ENCODE measurements at places on chromosomes 1 and 21.
A peak's percentile ranks its signal among the peaks of the same experiment; 100 is the strongest.

DNA sequence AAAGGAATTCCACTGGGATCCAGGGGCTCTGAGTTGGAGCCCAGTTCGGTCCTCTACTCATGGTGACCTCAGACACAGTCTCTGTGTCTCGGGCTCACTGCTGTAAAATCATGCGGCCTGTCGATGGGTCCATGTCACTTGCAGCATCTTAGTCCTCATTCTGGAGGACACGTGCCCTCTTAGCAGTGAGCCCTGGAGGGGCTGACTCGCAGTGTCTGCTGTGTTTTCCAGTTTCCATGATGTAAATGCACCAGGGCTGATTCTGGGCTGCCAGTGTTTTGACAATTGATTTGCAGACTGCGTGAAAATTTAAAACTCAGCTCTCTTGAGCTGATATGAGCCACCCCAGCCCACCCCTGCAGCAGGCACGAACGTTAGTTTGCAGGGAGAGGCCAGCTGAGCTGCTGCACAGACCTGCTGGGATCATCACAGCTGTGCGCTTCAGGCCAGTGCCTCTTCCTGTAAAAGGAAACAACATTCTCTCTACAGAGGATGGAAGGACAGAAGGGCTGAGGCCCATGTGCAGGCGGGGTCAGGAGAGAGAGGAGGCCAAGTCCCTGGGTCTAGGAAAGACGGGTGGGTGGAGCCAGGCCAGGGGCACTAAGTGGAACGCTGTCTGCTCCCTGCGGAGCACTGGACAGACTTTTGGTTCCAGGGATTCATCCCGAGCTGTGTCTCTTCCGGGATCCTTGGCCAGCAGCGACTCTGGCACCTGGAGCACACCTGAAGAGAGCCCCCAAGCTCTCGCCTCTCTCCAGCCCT is 42.6 kb downstream of the RSPH1 start:
- no peak for DNase-seq

DNA sequence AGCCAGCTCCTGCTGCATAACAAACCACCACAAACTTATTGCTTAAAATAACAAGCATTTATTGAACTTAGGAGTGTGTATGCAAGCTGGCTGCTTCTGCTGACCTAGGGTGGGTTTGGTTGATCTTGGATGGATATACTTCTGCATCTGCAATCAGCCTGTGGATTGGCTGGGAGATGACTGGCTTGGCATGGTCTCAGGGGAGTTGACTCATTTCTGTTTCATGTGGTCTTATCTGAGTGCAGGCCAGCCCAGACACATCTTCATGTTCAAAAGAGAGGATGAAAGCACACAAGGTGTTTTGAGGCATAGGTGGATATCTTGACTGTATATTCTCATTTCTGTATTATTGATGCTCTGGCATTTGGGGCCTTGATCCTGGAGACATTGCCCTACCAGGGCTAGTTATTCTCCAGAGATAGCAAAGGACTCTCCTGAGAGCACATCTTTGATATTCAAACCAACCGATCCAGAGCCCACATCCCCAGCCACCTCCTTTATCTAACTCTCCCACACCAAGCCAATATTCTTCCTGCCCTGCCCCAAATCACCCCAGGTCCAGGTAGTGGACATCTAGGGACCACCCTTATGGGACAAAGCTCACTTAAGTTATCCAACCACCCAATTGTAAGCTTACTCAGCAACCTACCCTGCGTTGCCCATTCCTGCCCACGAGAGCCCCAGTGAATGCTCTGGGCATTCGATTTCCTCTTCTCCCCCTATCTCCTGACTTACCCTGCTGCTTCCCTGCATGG is 350.8 kb downstream of the PTPRU start:
- no peak for DNase-seq

DNA sequence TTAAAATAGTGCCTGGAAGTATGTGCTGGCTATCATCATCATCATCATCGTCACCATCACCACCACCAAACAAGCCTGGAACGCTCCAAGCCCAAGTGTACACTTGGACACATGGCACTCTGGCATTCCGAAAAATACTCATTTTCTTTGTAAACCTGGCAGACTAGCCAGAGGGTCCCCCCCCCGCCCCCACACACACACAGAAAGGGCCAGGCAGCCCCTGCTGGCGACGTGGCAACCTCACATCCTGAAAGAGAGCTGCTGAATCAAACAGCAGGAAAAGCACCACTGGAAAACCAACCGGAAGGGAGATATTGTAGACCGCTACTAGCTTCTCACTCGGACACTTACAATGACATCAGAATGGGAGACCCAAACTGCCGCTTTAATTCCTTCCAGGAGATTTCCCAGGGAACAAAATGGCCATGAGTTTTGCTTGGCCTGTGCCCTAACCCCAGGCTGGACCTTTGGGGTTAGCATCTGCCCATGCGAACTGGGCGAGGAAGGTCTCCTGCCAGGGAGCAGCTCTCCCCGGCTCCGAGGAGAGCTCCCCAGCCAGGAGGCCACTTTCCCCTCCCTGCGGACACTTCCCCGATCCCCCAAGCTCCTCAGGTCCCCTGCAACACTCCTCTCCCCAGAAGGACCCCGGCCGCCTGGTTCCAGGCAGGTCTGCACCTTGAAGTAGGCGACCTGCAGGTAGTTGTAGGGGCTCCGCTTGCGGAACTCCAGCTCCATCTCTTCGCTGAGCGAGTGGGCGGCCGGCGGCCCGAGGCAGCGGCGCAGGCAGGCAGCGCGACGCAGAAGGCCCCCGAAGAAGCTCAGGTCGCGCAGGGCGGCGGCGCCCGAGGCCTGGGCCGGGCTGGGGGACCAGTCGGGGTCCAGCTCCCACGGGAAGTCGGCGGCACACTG is 742 bp downstream of the P3H1 start:
- DNase-seq = peak; percentile 87

GRCh38 chr1:28443550-28443949 is 62.3 kb upstream of the RCC1 start:
- DNase-seq = no peak

GRCh38 chr21:24895885-24896734 is 711.2 kb downstream of the MRPL39 start:
- DNase-seq = peak; percentile 19

GRCh38 chr1:1437904-1438376 is 2.5 kb downstream of the VWA1 start:
- peak; percentile 60 for DNase-seq

DNA sequence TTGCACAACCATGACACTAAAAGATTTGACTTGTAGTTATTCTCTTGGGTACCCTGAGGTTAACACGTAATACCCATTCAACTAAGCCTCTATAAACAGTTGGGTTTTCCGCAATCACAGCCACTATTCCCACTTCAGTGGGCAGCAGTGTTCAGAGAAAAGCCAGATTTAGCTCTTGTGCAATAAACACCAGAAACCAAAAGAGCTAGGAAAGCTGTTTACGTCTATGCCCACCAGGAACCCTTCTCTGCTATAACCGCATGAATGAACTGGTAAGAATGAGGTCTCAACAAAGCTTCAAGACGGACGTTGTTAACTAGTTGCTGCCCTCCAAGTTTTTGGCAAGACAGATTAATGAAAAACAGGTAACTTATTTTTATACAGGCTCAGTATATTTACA is 101.3 kb downstream of the SLC45A1 start:
- peak; percentile 21 for DNase-seq

DNA sequence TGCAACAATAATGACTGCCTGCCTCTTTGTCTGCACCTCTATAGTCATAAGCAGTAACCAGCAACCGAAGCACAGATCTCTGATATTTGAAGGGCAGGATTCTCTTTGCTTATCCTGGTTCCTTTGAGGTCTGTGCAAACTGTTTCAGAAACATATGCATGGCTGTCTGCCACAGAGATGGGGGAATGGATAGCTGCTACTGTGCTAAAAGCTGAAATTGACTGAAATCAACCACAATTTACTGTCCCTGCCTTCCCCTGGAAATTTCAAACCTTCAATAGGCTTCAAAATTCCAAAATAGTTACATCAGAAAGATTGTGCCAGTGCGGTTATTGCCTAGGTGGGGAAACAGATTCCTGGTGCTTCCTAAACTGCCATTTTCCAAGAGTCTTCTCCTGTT is 136.8 kb upstream of the GORAB start:
- DNase-seq = no peak

DNA sequence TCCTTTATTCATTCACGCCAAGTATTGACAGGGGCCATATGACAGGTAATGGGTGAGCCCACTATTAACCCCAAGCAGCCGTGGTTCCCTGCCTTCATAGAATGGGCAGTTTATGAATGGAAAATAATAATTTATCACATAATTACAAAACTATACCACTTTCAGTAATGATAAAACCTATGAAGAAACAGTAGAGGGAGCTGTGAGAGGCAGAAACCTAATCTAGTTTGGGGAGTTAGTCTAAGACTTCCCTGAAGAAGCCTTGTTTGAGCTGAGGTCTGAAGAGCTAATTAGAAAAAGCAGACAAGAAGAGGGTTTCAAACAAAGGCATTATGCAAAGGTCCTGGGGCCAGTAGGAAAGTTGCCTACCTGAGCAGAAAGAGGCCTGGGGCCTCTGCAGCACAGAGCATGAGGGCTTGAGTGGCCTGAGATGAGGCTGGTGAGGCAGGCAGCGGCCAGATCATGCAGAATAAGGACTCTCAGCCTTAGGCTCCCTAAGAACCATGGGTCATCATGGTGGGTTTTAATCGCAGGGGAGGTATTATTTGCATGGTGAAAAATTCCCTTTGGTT is 142.8 kb downstream of the ATG4C start:
- no peak for DNase-seq

DNA sequence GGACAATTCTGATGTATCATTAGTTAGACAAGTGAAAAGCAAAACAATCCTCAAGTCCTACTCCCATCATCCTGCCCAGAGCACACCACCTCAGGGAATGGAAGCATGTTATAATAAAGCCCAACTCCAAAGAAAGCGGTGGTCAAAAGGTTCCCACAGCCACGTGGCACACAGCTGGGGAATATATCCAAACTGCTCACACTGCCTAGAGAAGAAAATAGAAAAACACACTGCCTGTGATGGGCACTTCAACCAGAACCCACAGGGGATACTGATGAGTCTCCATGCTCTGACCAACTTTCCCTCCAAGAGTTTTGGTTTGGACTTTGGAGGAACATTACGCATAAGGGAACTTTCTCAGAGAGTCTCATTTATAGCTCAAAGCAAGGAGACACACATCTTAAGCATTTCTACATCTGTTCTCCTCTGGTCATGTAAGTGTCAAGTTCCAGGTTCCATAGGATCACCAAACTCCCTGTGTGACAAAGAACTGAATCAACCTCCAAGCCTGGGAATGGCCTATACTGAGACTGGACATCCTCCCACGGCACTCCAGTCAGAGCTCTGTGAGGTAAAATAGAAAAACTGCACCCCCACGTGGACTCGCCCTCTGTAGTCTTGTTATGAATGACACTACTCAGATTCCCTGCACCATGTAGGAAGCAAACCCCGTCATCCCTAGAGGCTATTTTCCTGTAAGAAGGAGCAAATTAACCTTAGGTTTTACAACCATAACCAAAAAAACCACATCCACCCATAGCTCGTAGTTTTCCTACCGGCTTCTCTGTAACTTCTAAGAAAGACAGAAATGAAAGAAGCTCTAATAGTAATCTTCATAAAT is 12.2 kb downstream of the DSTYK start:
- DNase-seq = no peak

DNA sequence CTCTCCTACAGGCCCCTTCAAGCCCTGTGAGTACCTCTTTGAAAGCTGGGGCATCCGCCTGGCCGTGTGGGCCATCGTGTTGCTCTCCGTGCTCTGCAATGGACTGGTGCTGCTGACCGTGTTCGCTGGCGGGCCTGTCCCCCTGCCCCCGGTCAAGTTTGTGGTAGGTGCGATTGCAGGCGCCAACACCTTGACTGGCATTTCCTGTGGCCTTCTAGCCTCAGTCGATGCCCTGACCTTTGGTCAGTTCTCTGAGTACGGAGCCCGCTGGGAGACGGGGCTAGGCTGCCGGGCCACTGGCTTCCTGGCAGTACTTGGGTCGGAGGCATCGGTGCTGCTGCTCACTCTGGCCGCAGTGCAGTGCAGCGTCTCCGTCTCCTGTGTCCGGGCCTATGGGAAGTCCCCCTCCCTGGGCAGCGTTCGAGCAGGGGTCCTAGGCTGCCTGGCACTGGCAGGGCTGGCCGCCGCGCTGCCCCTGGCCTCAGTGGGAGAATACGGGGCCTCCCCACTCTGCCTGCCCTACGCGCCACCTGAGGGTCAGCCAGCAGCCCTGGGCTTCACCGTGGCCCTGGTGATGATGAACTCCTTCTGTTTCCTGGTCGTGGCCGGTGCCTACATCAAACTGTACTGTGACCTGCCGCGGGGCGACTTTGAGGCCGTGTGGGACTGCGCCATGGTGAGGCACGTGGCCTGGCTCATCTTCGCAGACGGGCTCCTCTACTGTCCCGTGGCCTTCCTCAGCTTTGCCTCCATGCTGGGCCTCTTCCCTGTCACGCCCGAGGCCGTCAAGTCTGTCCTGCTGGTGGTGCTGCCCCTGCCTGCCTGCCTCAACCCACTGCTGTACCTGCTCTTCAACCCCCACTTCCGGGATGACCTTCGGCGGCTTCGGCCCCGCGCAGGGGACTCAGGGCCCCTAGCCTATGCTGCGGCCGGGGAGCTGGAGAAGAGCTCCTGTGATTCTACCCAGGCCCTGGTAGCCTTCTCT is 23.5 kb downstream of the UBE2T start:
- no peak for DNase-seq

- no peak for DNase-seq
Measured at GRCh38 chr21:31658053-31658452, 1.4 kb upstream of the SOD1 start.

- peak; percentile 65 for DNase-seq
Measured at GRCh38 chr1:205229399-205229871, 1.7 kb downstream of the TMCC2 start.

- DNase-seq = no peak
Measured at GRCh38 chr1:47585141-47585902, 147.5 kb downstream of the FOXD2 start.

GRCh38 chr1:114690148-114690547 is 5.2 kb downstream of the AMPD1 start:
- DNase-seq = no peak

GRCh38 chr1:66000033-66000637 is 207.4 kb downstream of the PDE4B start:
- DNase-seq = no peak

DNA sequence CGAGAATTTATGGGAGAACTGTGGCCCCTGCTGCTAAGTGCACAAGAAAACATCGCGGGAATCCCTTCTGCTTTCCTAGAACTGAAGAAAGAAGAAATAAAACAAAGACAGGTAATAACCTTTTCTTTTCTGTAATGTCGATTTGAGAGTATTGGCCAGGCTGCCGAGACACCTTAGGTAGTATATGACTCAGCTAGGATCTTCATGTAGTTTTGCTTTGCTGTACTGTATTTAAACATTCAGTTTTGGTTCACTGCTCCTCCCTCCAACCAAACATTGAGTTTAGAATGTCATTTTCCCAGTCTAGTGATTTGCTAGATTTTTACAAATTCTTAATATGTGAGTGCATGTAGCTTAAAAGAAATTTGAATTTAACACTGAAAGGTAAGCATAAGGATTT is 5.8 kb downstream of the SRRM1 start:
- DNase-seq = no peak

Measured in kidney glomerular epithelial cell (primary cell).